ENCODE measurements at places on chromosomes 5 and 9.
A peak's percentile ranks its signal among the peaks of the same experiment; 100 is the strongest.

GRCh38 chr9:84379740-84380139 is 39.2 kb upstream of the SLC28A3 start:
- no peak for DNase-seq

DNA sequence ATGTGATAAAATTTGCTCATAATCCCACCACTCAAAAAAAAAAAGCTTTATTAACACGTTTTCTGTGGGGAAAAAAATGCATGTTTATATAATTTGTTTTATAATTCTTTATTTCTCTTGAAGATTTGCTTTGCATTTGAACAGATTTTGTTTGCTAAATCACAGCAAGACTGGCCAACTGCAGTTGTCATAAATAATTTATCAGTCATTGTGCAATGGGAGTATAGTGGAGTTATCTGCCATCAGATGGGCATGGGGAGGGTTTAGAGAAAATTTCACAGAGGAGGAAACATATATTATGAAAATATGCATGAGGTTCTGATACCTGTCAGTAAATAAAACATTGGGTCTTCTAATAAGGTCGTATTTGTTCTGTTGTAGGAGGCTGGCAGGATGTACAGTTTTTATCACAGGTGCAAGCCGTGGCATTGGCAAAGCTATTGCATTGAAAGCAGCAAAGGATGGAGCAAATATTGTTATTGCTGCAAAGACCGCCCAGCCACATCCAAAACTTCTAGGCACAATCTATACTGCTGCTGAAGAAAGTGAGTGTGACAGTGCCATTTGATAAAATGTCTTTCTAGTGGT is 23.8 kb downstream of the HSDL2 start:
- DNase-seq, result no peak

DNA sequence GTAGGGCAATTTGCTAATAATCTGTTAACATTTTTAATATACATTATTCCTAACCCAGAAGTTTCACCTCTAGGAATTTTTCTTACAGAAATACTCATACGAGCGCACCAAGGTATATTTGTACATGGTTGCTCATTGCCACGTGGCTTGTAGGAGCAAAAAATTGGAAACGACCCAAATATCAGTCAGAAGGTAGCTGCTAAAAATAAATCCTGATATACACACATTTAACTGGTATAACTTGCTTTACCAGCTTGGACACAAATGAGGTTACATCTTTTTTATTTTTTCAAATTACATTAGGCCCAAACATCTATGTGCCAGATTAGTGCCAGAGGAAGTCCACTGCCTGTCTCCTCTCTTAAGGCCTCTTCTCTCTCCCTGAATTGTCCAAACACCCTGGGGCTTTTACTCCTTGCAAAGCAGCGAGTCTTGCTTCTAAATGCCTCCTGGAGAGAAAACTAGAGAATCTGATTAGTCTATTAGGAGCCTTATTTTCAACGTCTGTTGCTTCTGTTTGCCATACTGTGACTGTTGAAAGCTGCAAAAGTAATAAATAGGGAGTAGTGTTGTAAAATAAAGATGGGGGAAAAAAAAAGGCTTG is 92.0 kb upstream of the SSBP2 start:
- DNase-seq, result no peak

- peak; percentile 86 for DNase-seq
Measured at GRCh38 chr5:177455036-177455660, 8.5 kb downstream of the PRR7 start.

GRCh38 chr9:75096796-75097195 is 8.5 kb downstream of the OSTF1 start:
- no peak for DNase-seq

GRCh38 chr5:10586008-10586407 is 22.1 kb downstream of the ANKRD33B start:
- no peak for DNase-seq

DNA sequence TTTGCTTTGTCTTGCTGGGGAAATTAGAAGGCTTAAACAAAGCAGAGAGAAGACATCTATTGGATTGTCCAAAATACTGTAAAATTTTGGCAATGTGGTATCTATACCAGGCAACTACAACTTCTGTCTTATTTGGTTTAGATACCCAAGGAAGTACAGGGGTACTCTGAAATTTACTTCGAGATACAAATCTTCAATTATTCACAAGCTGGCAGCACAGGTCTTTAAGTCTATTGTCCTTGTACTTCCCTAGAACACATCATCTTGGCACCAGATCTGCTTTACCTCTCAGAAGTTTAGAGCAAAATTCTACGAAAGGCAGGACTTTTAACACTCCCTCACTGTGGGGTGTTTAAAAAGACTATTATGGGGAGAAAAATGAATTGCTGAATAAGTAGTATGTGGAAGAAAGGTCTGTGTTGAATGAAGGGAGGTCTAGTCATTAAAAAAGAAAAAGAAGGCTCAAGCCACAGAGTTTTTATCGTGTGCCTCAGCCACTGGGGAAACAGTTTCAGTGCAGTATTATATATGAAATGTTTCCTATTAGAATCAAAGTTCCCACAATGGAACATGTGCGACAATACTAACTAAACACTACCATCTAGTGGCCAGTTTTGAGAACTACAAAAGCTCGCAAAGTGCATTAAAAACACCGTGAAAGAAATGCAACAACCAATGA is 93.7 kb downstream of the PDE4D start:
- DNase-seq, result no peak

- no peak for DNase-seq
Measured at GRCh38 chr9:97697837-97698236, 697 bp upstream of the XPA start.

DNA sequence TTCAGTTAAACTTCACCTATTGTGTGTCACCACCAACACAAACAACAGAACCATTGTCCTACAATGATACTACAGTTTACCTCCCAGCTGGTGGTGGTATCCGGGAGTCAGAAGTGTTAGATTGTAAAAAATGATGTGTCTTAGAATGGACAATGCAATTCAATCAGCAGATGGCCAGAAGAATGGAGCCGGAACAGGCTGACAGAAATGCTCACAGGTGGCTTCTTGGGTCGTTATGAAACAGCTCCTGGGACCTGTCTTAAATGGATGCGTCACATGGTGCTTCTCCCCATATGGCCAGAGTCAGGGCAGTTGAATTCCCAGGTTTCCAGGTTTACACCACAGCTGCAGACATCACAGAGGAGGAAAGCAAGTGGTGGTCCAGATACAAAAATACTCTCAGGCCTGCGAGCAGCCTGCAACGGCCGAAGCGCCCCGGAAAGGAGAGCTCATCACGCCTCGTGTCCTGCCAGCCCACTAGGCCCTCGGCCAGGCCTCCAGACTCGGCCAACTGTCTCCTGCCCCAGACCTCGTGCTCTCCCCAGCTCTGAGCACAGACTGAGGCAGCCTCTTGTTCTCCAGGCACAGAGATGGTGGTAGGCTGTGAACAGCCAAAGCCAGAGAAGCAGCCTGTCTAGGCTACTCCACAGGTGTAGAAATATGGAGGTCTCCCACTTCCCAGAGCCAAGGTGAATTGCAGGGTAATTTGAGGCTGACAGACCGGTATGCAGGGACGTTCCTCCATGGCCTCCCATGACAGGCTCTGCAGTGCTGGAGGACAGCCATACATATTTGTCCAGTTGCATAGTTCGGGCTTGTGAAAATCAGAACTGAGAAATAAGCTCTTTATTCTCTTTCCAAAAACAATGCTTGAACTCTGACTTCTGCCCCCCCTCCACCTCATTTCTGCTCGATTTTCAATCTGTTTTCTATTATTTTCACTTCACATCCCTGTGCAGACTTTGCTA is 98.5 kb upstream of the SPATA31C2 start:
- DNase-seq, result no peak

DNA sequence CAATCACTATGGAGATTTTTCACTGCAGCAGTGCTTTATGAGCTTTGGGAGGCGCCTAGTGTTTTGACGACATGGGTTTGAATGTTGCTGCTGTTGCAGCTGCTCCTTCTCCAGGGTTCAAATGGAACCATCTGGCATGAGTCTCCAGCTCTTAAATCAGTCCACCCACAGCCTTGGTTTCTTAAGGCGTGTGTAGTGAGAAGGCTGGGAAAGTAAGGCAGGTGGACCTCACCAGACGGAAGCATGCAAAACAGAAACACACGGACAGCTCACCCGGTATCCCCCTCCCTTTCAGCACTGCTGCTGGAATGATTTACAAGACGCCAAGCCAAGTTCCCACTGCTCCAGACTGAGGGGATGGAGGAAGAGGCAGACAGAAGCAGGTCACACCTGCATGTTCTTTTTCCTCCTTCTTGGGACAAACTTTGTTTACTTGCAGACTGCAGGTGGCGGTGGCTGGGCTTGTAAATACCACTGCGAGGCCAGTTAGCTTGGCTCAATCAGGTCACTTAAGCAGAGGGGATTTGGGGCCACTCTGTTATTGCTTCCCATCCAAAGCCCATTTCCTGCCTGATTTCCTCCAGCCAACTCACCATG is 47.4 kb downstream of the ADAM19 start:
- DNase-seq, result no peak

GRCh38 chr9:97857606-97858392 is 4.8 kb downstream of the FOXE1 start:
- DNase-seq, result no peak

- DNase-seq, result no peak
Measured at GRCh38 chr9:109020581-109021511, 7.5 kb upstream of the CTNNAL1 start.

DNA sequence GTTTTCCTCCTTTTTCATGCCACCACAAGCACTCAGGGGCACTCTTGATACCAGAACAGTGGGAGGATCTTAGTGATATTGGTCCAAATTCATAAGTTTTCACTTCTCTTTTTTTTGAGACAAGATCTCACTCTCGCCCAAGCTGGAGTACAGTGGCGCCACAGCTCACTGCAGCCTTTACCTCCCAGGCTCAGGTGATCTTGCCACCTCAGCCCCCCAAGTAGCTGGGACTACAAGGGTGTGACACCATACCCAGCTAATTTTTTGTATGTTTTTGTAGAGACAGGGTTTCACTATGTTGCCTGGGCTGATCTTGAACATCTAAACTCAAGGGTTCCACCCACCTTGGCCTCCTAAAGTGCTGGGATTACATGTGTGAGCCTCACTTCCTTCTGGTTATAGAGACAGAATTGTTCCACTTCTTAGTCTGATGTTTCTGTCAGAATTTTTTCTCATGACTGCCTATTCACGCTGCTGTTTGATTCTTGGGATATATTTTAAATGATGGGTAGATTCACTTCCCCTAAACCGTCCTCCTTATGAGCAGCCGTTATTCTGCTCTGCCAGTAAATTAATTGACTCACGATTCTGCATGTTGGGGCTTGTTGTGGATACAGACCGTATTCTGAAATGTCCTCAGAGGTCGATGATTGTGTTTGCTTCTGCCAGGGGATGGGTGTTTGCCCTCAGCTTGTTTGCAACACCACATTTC is 30.8 kb downstream of the MTAP start:
- no peak for DNase-seq

DNA sequence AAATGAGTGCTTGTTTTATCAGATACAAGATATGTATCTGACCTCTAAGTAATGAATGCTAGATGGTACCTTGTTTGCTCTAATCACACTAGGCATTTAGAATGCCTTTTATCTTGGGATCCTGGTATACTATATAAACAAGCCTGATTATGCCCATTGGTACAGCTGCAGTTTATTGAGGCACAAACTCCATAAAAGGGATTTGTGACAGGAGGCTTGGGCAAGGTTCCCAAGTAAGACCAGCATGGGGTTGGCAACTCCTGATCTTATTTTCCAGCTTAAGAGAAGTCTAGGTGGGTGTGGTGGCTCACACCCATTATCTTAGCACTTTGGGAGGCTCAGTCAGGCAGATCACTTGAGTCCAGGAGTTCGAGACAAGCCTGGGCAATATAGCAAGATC is 93.9 kb upstream of the DMRT1 start:
- no peak for DNase-seq

- DNase-seq, result no peak
Measured at GRCh38 chr5:174303437-174304045, 258.0 kb downstream of the NSG2 start.

DNA sequence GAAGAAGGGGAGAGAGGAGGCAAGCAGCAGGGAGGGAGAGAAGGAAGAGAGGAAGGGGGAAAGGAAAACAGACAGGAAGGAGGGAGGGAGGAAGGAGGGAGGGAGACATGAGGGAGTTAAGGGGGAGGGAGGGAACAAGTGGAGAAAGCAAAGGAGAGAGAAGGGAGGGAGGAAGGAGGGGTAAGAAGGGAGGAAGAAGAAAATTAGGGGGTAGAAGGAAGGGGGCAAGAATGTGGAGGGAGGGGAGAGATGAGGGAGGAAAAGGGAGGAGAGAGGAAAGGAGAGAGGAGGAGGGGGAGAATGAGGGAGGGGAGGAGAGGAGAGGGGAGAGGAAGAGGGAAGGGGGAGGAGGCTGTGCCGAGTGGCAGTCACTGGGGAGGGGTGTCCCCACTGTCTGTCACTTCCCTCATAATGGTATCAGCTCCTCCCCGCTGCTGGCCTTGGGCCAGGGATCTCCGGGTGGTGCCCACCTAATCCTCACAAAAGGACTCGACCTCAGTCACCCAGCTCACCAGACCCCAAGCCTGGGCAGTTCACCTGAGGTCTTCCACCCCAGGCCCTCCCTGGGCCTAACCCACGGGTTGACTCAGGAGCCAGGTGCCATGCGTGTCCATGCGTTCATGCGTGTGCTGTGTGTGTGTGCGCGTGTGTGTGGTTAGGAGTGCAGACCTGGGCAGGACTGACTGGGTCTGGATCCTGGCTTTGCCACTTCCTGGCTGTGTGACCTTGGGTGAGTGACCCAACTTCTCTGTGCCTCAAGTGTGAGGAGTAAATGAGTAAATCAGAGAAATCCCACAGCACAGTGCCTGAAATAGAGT is 18.1 kb downstream of the C9orf50 start:
- no peak for DNase-seq

- no peak for DNase-seq
Measured at GRCh38 chr9:116594547-116594946, 92.6 kb upstream of the TRIM32 start.

DNA sequence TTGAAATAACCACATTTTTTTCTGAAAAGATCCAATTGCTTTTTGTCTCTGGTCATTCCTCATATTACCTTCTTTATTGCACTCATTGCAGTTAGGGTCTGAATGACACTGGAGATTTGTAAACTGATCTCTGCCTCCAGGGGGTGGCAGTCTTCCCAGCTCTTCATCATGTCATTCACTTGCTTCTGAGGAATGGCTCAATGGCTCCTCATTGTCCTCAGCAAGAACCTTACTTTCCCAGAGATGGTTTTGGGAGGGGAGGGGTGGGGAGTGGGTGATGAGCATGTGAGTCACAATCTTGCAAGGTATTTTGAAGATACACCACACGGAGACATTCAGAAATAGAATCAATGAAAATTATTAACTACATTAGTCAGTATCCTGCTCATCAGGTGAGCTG is 159.8 kb upstream of the GAS1 start:
- no peak for DNase-seq
